ENCODE measurements at places on chromosomes 4 and X. TPM values are rescaled to one million over a fixed set of nuclear protein-coding genes. Genes with fewer than 3 reads are reported as not detected.

DNA sequence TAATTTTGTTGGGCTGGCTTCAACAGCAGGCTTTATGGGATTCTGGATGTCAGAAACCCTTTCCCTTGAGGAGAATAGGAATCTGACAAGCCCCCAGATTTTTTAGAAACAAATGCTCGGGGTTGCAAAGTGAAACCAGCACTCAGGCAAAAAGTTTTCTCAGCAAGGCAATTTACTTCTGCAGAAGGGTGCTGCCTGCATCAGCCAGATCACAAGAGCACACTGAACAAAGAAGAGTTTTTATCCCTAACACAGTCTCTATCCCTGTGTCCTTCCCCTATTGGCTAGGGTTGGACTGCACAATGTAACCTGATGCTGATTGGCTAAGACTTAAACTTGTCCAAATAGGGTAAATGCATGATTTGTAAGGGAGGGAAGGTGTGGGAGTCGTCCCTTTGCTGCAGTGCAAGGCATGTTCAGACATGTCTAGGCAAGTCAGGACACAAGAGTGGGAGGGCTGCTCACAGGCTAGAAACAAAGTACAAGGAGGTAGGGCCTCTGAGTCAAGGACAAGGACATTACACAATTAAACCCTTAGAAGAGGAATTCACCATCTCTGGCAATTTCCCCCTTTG, 175.8 kb downstream of the CCNG2 start:
- H3K4me1 ChIP-seq = no peaks in the 10 kb centered on the region
- peaks cover 13% of the 10 kb centered on the region for H3K27me3 ChIP-seq
- no peak overlapping the region for H3K27ac ChIP-seq
- H3K4me3 ChIP-seq = no peak overlapping the region
- no peak for DNase-seq
- no peaks in the 10 kb centered on the region for H3K36me3 ChIP-seq

- H3K27me3 ChIP-seq = no peaks in the 10 kb centered on the region
- no peak for DNase-seq
- no peaks in the 10 kb centered on the region for H3K4me1 ChIP-seq
- no peak overlapping the region for H3K4me3 ChIP-seq
Observed at GRCh38 chr4:65791111-65791811, 121.0 kb upstream of the EPHA5 start.

- no peak overlapping the region for H3K27ac ChIP-seq
- DNase-seq = no peak
- H3K36me3 ChIP-seq = no peaks in the 10 kb centered on the region
- H3K4me3 ChIP-seq = no peak overlapping the region
- H3K4me1 ChIP-seq = no peaks in the 10 kb centered on the region
Observed at GRCh38 chr4:147182041-147182440, 236.4 kb upstream of the TTC29 start.

GRCh38 chr4:169677150-169677748, 56.9 kb downstream of the CLCN3 start:
- no peaks in the 10 kb centered on the region for H3K27me3 ChIP-seq
- peaks cover 4% of the 10 kb centered on the region for H3K4me1 ChIP-seq
- H3K27ac ChIP-seq = no peak overlapping the region
- H3K36me3 ChIP-seq = peaks cover 8% of the 10 kb centered on the region
- DNase-seq = no peak

GRCh38 chr4:134328741-134329140, 127.2 kb upstream of the PABPC4L start:
- no peak overlapping the region for H3K4me3 ChIP-seq
- H3K4me1 ChIP-seq = no peaks in the 10 kb centered on the region
- no peak overlapping the region for H3K27ac ChIP-seq
- H3K27me3 ChIP-seq = no peaks in the 10 kb centered on the region
- H3K36me3 ChIP-seq = no peaks in the 10 kb centered on the region

DNA sequence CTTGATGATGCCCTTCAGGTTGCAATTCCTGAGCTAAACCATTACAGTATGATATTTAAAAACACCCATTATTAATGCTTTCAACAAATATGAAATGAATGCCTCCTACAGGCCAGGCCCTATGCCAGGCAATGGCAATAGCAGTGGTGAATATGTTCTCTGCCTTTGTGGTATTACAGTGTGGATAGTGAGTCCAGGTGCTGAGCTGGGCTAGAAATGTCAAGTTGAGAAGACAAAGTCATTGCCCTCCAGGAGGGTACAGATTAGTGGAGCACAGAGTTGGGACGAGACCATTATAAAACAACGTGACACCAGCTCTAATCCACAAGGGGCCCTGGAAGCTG, 81.9 kb downstream of the RBM47 start:
- no peak overlapping the region for H3K27ac ChIP-seq
- no peaks in the 10 kb centered on the region for H3K36me3 ChIP-seq
- no peaks in the 10 kb centered on the region for H3K27me3 ChIP-seq
- H3K4me1 ChIP-seq = peaks cover 19% of the 10 kb centered on the region

GRCh38 chr4:175499735-175500352, 312.2 kb downstream of the GPM6A start:
- no peak overlapping the region for H3K27ac ChIP-seq
- no peak for DNase-seq

DNA sequence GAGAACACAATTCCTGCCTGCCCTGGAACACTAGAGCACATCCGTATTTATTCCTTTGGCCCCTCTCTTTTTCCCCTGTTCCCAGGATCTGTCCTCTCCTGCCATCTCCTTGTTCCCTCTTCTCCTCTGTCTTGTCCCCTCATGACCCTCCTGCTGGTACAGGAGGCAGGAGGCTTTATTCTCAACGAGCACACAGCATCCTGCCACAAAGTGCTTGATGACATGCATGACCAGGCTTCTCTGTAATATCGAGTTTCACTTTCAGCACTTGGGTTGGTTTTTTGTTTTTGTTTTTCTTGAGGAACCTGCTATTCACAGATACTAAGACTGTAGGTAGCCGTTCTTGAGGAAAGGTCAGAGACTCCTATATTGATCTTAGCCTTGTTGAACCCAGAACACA, 35.3 kb downstream of the NALF2 start:
- H3K4me3 ChIP-seq = no peak overlapping the region
- no peaks in the 10 kb centered on the region for H3K36me3 ChIP-seq
- no peak for DNase-seq
- peaks cover 17% of the 10 kb centered on the region for H3K4me1 ChIP-seq

- no peak overlapping the region for H3K27ac ChIP-seq
- H3K4me3 ChIP-seq = no peak overlapping the region
- DNase-seq = no peak
- H3K36me3 ChIP-seq = peaks cover 2% of the 10 kb centered on the region
- H3K27me3 ChIP-seq = no peaks in the 10 kb centered on the region
- no peaks in the 10 kb centered on the region for H3K4me1 ChIP-seq
Observed at GRCh38 chr4:13285336-13285735, 198.8 kb downstream of the RAB28 start.

- no peak overlapping the region for H3K4me3 ChIP-seq
- H3K27me3 ChIP-seq = peaks cover 3% of the 10 kb centered on the region
- DNase-seq = no peak
Observed at GRCh38 chr4:80179637-80180161, 17.6 kb upstream of the PRDM8 start.

DNA sequence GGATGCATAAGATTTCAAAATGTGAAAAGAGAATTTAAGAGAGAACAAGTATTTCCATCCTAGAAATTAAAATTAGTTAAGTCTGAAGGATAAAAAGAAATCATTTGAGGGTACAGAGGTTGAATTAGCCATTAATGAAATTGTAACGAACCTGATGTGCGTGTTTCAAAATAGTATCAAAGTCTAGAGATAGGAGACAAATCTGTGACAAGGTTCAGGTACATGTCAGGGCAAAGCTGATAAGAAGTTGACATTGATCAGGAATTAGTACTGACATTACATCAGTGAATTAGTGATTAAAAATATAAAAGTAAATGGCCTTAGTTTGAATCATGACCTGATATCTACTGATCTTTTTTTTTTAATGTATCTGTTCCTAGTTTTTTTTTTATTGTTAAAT, 62.3 kb downstream of the UGT2B10 start:
- no peaks in the 10 kb centered on the region for H3K4me1 ChIP-seq
- H3K27me3 ChIP-seq = no peaks in the 10 kb centered on the region
- H3K27ac ChIP-seq = no peak overlapping the region
- H3K4me3 ChIP-seq = no peak overlapping the region
- DNase-seq = no peak
- no peaks in the 10 kb centered on the region for H3K36me3 ChIP-seq

GRCh38 chrX:140432346-140433175, 72.3 kb downstream of the SOX3 start:
- no peak overlapping the region for H3K4me3 ChIP-seq
- H3K27ac ChIP-seq = no peak overlapping the region
- H3K4me1 ChIP-seq = no peaks in the 10 kb centered on the region
- H3K27me3 ChIP-seq = no peaks in the 10 kb centered on the region
- no peak for DNase-seq
- no peaks in the 10 kb centered on the region for H3K36me3 ChIP-seq

GRCh38 chr4:89279385-89279784, 28.2 kb downstream of the GPRIN3 start:
- no peak overlapping the region for H3K4me3 ChIP-seq
- H3K27ac ChIP-seq = no peak overlapping the region
- H3K36me3 ChIP-seq = peaks cover 9% of the 10 kb centered on the region
- peaks cover 65% of the 10 kb centered on the region for H3K4me1 ChIP-seq
- DNase-seq = no peak

DNA sequence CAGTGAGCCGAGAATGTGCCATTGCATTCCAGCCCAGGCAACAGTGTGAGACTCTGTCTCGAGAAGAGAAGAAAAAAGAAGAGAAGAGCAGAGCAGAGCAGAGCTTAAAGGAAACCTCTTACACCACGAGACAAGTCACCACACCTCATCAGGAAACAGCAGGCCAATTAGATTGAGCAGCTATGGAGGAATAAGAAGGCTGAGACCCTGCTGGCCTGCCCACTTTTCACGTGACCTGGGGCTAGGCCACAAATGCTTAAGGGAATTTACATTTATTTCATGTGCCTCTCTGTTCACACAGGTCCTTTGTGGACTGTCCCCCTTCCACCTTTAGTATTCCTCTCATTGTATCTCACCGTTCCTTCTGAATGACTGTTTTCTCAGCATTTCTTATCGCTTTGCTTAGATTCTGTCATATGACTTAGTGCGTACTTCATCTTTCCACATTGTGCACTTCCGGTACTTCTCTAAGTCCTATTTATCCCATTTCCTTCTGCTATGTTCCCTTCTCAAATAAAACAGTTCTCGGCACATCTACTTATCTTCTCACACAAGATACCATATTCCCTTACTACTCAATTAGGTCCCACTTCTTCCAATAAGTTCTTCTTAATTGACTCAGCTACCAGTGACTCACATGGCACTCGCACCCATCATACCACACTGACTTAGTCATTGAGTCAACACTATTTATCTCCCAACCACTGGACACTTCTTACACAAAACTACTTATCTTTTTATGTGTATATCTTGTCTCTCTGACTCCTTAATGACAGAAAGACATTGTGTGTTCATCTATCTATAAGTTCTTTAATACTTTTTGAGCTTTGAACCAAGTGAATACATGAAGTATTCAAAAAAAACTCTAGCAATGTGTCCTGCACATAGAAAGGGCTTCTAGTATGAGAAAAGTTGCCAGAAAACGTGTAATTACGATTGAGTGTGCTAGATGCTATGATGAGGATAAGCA, 11.0 kb downstream of the CUL4B start:
- H3K36me3 ChIP-seq = peaks cover 7% of the 10 kb centered on the region
- no peaks in the 10 kb centered on the region for H3K27me3 ChIP-seq
- H3K27ac ChIP-seq = peak overlapping the region; percentile 52

GRCh38 chrX:12138361-12139313, at the start of gene FRMPD4:
TSS of gene FRMPD4 (plus strand) at chrX:12138473. CDS start at chrX:12138972, 499 bp downstream.
- peaks cover 9% of the 10 kb centered on the region for H3K27me3 ChIP-seq
- H3K4me3 ChIP-seq = no peak within 1 kb of the TSS

DNA sequence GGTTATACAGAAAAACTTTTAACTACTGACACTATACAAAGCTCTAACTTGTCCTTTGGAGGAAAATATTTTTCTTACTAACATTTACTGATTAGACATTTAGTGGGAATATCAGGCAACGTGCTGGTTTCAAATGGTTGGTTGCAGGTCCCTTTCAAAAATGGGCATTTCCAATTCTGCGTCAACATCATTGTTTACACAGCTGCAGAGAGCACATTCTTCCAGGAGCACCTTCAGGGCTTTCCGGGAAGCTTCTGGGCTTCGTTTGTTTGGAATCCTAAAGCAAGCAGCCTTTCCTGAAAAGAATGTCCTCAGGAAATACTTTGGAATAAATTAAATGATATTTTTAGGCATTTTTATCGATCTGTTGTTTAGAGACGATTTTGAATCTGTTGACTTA, 289.7 kb downstream of the TRIML1 start:
- no peak overlapping the region for H3K4me3 ChIP-seq
- H3K36me3 ChIP-seq = no peaks in the 10 kb centered on the region
- H3K27ac ChIP-seq = no peak overlapping the region
- no peaks in the 10 kb centered on the region for H3K27me3 ChIP-seq

GRCh38 chr4:768076-768475, 57.9 kb downstream of the CPLX1 start:
- no peak overlapping the region for H3K4me3 ChIP-seq
- no peak overlapping the region for H3K27ac ChIP-seq
- DNase-seq = no peak
- peaks cover 35% of the 10 kb centered on the region for H3K36me3 ChIP-seq
- H3K4me1 ChIP-seq = peaks cover 22% of the 10 kb centered on the region

- H3K36me3 ChIP-seq = no peaks in the 10 kb centered on the region
- no peak overlapping the region for H3K27ac ChIP-seq
- DNase-seq = no peak
- no peaks in the 10 kb centered on the region for H3K4me1 ChIP-seq
- H3K4me3 ChIP-seq = no peak overlapping the region
Observed at GRCh38 chr4:169202145-169202699, 68.5 kb downstream of the SH3RF1 start.

DNA sequence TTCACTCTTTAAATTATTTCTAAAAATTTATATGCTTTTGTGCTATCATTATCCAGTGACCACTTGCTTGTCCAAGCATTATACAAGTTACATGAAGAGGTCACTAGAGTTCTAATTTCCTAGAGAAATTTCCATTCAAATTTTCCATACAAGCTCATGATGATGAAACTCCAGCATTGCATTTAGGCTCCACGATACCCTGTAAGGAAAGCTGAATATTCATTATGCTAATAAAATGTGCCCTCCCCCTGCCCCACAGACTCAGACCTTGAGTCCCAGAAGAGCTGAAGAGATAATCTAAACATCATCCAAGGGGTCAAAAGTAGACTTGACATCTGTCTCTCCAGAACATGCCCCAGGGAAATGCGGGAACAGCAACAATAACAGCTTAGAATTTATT, 19.6 kb upstream of the FAM156A start:
- no peak for DNase-seq
- H3K4me1 ChIP-seq = no peaks in the 10 kb centered on the region
- H3K4me3 ChIP-seq = no peak overlapping the region
- no peaks in the 10 kb centered on the region for H3K27me3 ChIP-seq
- no peaks in the 10 kb centered on the region for H3K36me3 ChIP-seq
- H3K27ac ChIP-seq = no peak overlapping the region

DNA sequence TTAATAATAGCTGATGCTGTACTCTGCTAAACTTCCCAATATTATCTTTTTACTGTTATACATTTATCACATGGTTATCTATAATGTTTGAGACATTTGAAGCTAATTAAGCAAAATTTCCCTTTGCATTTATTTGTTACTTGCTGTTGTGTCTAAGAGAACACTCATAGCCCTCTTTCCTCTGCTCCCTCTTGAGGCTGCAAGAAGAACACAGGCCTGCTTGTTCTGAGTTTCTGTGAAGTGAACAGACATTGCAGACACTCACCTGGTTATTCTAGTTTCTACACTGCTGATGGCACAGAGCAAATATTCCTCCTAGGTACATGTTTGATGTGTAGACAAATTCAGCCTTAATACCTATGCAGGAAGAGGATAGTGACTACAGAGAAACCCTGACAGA, 367.8 kb downstream of the GASK1B start:
- no peaks in the 10 kb centered on the region for H3K36me3 ChIP-seq
- H3K27ac ChIP-seq = no peak overlapping the region
- no peaks in the 10 kb centered on the region for H3K4me1 ChIP-seq
- DNase-seq = no peak
- no peaks in the 10 kb centered on the region for H3K27me3 ChIP-seq

CTAG2 gene
- not detected for total RNA-seq

PDLIM3 gene
- not detected for total RNA-seq

DCAF8L2 gene
- total RNA-seq = not detected

PDK3 gene
- 39.8 TPM for total RNA-seq
